Activated naive CD8-positive, alpha-beta T cell treated with anti-CD3 and anti-CD28 coated beads, Interleukin-2, amount 50 U/mL, for 16 hours (primary cell): ENCODE measurements at places on chromosomes 7 and 10.

GRCh38 chr10:109958059-109958458, 34.7 kb upstream of the XPNPEP1 start:
- DNase-seq: no peak

DNA sequence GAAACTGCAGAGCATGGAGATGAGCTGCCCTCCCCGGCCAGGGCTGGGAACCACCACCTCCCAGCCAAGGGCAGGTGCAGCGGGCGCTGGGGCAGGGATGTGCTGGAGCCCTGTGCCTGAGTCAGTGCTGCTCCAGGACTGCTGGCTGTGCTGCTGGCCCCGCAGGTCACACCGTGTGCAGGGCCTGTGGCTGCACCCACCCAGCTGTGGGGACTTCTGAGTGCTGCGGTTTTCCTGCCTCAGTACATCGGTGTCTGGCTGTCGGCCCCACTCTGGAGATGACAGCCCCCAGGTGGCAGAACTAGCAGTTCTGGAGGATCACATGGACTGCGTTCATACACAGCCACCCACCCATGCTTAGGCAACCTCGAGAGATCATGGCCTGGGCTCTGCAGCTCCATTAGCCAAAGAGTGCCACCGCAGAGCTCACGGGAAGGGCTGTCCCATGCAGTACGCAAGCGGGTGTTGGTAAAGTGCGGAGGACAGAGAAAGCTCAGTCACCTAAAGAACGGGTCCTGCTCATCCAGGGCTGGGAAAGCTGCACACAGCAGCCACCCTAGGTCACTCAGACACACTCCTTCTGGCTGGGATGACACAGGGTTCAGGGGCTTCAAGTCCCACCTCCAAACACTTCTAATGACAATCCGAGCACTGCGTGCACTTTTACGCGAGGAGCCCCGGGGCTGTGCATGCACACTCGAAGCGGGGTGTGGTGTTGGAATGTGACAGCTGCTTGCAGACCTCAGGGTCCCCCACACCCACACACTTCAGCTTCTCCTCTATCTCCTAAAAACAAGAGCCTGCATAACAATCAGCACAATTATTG, 198.1 kb upstream of the PPP2R2D start:
- no peak for DNase-seq

DNA sequence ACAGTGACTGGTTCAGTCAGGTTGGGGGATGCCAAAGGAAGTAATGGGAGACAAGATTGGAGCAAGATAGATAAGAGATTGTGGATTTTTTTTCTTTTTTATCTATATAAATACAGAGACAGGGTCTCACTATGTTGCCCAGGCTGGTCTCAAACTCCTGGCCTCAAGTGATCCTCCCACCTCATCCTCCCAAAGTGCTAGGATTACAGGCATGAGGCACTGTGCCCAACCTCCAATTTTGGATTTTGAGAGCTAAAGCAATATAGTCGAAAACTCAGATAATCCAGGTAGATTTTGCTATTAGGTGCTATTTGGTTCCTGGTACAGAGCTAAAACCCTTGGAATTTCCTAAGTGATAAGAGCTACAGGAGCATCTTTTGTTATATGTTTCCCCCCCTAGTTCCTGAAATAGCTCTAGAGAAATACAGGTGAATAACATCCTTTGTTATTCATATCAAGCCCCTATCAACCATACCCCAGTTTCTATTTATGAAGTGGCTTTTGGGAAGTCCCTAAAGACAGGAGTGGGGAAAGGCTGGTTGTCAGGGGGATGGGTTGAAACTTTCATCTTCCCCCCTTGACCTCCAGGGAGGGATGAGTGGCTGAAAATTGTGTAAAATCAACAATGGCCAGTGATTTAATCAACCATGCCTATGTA, 151.2 kb downstream of the CFTR start:
- DNase-seq: no peak

GRCh38 chr7:129723679-129724078, 112.2 kb downstream of the NRF1 start:
- DNase-seq: no peak
